ENCODE measurements at places on chromosomes 3 and 15.

GRCh38 chr3:16203031-16203430 lies 28.6 kb downstream of the GALNT15 start:
- no peak for DNase-seq

GRCh38 chr15:42804739-42805138 lies 67.8 kb upstream of the CDAN1 start:
- DNase-seq: no peak

DNA sequence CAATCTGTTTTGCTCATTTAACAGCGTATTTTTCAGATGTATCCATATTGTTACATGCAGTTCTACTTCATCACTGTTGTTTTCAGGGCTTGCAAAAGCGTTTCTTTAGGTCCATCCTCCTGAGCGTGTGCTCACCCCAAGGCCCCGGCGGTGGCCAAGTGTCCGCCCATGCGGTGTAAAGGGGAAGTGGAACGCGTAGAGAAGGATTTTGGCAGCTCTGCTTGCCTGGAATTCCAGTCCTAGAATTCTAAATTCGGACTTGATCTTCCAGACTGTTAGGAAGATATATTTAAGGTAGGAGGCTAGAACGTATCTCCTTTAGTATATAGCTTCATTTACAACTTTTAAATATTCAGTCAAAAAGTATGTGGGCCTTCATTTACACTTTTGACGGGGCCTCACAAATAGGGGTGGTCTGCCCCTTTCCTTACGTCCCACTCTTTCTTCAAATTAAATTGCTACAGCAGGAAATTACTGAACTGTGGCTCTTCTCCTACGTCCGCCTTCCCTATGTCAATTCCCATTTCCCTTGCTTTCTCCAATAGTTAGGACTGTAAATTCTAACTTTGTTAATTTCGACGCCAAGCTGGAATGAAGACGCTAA lies 609 bp upstream of the TBC1D23 start:
- DNase-seq: no peak

GRCh38 chr3:180571831-180572598 lies 29.9 kb upstream of the TTC14 start:
- DNase-seq: no peak

DNA sequence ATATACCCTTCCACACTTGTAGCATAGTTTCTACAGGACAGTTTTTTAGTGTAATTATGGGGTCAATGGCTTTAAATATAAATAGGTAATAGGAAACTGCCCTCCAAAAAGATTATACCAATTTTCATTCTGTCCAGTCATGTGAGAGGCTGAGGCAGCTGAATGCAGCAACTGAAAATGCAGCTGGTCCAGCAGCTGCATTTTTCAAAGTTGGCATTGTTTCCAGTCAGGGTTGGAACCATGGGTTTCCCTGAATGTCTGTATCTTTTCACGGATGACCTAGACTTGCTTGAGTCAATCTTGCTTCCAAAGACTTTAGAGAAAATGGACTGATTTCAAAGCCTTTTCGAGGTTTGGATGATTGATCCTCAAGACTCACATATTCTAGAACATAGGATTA lies 9.9 kb upstream of the KNL1 start:
- DNase-seq: no peak

GRCh38 chr3:115986555-115987207 lies 363.4 kb downstream of the GAP43 start:
- DNase-seq: no peak

- DNase-seq: no peak
Measured at GRCh38 chr3:72661115-72661457, 187.2 kb downstream of the SHQ1 start.

GRCh38 chr15:61871926-61872522 lies 188.2 kb downstream of the VPS13C start:
- DNase-seq: no peak

- no peak for DNase-seq
Measured at GRCh38 chr15:80203361-80203885, 48.6 kb downstream of the CTXND1 start.

GRCh38 chr15:66692391-66692790 lies 9.6 kb upstream of the SMAD6 start:
- no peak for DNase-seq

- DNase-seq: no peak
Measured at GRCh38 chr3:8562081-8562595, 60.5 kb downstream of the LMCD1 start.

GRCh38 chr3:146558781-146559180 lies 14.4 kb upstream of the PLSCR1 start:
- DNase-seq: no peak

GRCh38 chr15:90885432-90886290 lies 1.4 kb downstream of the FES start:
- DNase-seq: peak; percentile 80

GRCh38 chr3:159236321-159236720 lies 434.5 kb downstream of the MFSD1 start:
- no peak for DNase-seq

- DNase-seq: no peak
Measured at GRCh38 chr15:92645051-92645631, 10.4 kb downstream of the FAM174B start.

- DNase-seq: no peak
Measured at GRCh38 chr15:62219799-62220198, 54.7 kb upstream of the C2CD4B start.

DNA sequence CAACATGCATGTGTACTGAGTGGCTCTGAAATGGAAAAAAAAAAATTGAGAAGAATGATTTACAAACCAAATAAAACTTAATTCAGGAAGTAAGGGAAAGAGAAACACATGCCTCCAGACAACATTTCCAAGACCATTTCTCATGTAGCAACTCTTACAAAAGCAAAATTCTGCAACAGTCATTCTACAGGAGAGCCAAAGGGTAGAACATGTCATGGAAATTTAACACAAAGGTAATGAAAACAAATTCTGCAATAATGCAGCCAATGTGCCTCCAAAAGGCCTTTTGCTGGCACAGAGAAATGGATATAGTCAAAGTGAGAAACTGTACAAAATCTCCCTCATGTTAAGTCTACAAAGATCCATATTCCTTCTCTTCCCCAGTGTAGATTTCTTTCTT lies 4.0 kb downstream of the PEX11A start:
- DNase-seq: no peak

DNA sequence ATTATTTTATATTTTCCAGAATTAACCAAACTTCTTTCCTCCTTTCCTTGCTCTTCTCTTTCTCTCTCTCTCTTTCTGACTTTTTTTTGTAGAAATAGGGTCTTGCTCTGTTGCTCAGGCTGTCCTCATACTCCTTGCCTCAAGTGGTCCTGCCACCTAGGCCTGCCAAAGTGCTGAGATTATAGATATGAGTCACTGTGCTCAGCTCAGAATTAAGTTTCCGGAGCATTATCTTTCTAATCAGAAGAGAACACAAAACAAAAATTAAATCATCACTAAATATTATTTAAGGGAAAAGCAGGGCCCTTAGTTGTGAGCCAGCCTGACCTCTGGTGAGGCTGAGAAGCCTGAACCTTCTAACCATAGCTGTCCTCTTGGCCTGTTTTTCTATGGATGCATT lies 168.2 kb downstream of the SOX2 start:
- no peak for DNase-seq

GRCh38 chr3:56557831-56558170 lies 826 bp downstream of the CCDC66 start:
- no peak for DNase-seq
